Stimulated activated naive CD4-positive, alpha-beta T cell treated with Interleukin-2 at 50 U/mL for 16 hours (primary cell): ENCODE measurements at places on chromosomes 13 and 19.

DNA sequence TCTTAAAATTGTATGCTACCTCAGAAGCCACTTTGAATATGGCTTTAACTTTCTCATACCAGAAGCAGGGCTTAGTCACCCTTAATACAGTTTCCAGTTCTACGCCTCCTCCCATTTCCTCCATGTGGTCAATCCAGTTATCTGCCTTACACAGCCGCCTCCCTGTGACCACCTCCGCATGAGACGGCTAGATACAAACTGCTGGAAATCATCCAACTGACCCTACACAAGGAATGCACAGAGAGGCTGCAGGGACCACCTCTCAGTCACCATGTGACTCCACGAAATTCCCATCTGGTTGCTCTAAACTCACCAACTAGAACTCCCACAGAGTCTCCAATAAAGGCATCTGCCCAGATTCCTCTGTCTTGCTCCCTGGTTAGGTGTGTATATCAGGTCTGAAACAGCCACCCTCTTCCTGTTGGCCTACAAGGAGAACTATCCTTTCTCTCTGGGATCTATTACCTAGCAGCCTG is 6.8 kb downstream of the ZNF564 start:
- no peak for DNase-seq

DNA sequence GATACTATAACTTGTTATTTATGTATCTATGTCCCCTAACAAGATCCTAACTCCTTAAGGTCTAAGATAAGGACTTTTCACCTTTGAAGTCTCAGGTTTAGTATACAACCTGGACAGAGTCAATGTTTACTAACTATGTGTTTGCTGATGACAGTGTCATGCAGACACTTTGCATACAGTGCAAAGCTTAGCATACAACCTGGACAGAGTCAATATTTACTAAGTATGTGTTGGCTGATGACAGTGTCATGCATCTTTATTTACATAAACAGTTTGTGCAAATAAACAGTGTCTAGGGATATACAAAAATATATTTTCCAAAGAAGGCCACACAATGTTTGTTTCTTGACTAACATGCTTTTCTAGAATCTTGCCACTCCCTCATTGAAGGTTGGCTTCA is 34.7 kb downstream of the DCT start:
- no peak for DNase-seq

- no peak for DNase-seq
Observed at GRCh38 chr13:113627136-113627535, 30.9 kb downstream of the ATP4B start.

DNA sequence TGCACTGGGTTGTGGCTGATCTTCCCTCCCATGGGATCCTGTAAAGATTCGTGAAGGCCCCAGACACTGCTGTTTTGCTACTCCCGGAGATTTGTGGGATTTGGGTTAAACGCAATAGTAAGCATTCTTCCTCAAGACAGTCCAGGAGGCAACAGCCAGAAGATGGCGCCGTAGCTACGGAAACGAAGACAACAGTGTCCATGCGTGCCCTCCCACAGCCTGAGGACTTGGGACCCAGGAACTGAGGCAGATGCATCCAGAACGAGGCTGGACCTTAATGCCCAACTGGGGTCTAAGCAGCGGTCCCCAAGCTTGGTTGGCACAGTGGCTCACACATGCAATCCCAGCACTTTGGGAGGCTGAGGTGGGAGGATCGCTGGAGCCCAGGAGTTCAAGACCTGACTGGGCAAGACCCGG is 57.6 kb upstream of the ZNF507 start:
- no peak for DNase-seq

DNA sequence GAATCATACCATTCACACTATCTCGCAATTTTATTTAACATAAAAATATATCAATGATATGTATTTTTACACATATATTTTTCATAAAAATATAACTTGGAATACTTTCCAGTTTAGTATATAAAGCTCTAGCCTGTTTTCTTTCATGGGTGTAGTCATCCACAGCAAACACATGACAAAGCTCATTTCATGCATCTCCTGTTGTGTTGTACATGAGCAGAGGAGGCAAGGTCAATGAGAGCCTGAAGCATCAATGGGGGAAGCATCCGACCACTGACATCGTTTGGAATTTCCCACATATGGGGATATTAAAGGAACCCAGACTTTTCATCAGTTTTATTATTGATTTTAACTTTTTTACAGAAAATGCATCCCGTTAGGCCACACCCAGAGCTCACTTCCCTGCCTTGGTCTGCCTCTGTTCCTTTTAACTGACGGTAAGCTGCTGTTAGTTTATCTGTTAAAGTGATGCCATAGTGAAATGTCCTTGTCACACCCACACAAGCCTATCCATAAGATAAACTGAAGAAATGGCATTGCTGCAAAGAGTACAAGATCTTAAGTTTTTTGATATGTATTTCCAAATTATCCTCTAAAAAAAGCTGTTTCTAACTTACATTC is 44.0 kb downstream of the MIPEP start:
- DNase-seq = no peak

- DNase-seq = no peak
Observed at GRCh38 chr13:109869312-109870237, 83.2 kb upstream of the IRS2 start.

DNA sequence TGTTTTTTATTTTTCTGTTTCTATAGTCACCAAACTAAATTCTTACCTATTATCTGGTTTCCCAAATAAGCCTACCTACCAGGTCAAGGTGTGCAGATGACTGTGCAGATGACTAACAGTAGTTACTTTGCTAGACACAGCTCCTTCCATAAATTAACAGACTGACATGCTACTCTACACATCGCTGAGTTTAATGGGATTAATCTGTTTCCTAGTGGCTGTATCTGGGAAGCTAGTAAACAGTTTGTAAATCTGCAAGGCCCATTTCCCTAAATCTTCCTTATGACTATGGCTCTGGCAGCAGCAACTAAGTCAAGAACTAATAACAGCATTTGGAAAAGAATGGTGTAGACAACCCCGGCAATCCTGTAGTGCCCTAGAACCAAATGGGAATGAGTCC is 27.9 kb downstream of the MIPEP start:
- DNase-seq = no peak

GRCh38 chr19:52464798-52465470 is 11.6 kb downstream of the ZNF578 start:
- DNase-seq = no peak

DNA sequence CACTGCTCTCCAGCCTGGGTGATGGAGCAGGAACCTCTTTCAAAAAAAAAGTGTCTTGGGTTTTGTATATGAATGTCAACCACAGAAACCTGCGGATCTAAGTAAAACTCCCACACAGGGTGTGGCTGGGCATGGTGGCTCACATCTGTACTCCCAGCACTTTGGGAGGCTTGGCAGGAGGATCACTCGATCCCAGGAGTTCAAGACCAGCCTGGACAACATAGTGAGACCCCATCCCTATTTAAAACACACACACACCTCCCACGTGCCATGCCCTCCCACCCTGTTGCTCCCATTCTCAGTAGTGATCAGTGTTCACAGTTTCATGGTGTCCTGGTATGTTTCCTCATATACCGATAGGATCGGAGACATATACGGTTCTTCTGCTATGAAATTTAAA is 9.2 kb downstream of the TMED1 start:
- DNase-seq = no peak

- DNase-seq = no peak
Observed at GRCh38 chr13:79307866-79308298, 98.2 kb downstream of the RBM26 start.

DNA sequence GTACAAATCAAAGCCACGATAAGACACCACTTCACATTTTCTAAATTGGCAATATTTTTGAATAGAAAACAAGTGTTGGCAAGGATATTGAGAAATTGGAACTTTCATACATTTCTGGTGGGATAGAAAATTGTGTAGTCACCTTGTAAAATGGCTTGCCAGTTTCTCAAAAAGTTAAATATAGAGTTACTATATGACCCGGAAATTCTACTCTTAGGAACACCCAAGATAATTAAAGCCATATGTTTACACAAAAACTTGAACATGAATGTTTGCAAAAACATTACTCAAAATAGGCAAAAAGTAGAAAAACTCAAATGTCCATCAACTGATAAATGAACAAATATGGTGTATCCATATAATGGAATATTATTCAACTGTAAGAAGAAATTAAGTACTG is 552.5 kb downstream of the TBC1D4 start:
- DNase-seq = no peak

DNA sequence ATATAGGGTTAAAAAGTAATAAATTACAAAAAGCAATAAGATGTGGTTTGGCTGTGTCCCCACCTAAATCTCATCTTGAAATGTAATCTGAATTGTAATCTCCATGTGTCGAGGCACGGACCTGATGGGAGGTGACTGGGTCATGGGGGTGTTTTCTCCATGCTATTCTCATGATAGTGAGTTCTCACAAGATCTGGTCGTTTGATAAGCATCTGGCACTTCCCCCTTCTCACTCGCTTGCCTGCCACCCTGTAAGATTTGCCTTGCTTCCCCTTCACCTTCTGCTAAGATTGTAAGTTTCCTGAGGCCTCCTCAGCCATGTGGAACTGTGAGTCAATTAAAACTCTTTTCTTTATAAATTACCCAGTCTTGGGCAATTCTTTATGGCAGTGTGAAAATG is 577.4 kb downstream of the TBC1D4 start:
- DNase-seq = no peak

- DNase-seq = no peak
Observed at GRCh38 chr13:40484101-40484800, 182.2 kb downstream of the FOXO1 start.
